ENCODE measurements at places on chromosomes 5 and 9.
A peak's percentile ranks its signal among the peaks of the same experiment; 100 is the strongest.

- H3K36me3 ChIP-seq: no peaks in the 10 kb centered on the region
- no peak overlapping the region for H3K4me3 ChIP-seq
- H3K27me3 ChIP-seq: peaks cover 2% of the 10 kb centered on the region
- H3K4me1 ChIP-seq: no peaks in the 10 kb centered on the region
- DNase-seq: no peak
These were observed 90.3 kb downstream of the ZNF474 start for GRCh38 chr5:122219436-122220166.

- H3K36me3 ChIP-seq: no peaks in the 10 kb centered on the region
- peaks cover 8% of the 10 kb centered on the region for H3K4me1 ChIP-seq
- no peaks in the 10 kb centered on the region for H3K27me3 ChIP-seq
- DNase-seq: peak; percentile 40
These were observed 16.0 kb downstream of the SLC22A5 start for GRCh38 chr5:132385326-132386105.

DNA sequence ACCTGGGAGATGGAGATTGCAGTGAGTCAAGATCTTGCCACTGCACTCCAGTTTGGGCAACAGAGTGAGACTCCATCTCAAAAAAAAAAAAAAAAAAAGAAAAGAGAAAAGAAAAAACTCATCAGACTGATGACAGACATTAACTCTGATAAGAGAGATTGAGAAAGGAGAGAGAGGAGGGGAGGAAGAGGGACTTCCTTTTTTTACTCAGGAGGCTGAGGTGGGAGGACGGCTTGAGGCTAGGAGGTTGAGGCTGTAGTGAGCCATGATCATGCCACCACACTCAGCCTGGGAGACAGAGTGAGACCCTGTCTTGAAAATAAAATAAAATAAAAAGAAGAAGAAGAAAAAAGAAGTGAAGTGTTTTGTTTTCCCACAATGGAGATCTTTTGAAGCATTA is 9.7 kb upstream of the MSMP start:
- no peaks in the 10 kb centered on the region for H3K4me1 ChIP-seq
- no peak overlapping the region for H3K4me3 ChIP-seq
- no peaks in the 10 kb centered on the region for H3K27me3 ChIP-seq
- DNase-seq: no peak
- no peaks in the 10 kb centered on the region for H3K36me3 ChIP-seq
- H3K27ac ChIP-seq: no peak overlapping the region

GRCh38 chr5:123753937-123754891 is 242.2 kb downstream of the CSNK1G3 start:
- no peaks in the 10 kb centered on the region for H3K36me3 ChIP-seq
- H3K27me3 ChIP-seq: no peaks in the 10 kb centered on the region
- H3K27ac ChIP-seq: no peak overlapping the region
- no peak overlapping the region for H3K4me3 ChIP-seq
- no peaks in the 10 kb centered on the region for H3K4me1 ChIP-seq
- no peak for DNase-seq

DNA sequence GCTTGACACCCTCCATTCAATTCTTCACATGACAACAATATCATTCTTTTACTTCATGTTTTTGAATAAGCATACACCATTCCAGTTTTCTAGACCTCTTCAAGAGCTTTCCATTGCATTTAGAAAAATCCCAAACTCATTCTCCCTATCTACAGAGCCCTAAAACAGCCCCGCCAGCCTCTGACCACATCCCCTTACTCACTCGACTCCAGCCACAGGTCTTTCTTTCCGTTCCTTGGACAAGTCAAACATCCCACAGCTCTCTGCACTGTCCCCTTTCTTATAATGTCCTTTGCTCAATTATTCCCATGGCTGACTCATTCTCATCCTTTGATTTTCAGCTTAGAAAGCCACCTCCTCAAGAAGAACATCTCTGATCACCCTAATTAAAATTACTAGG is 38.2 kb downstream of the TTC39B start:
- H3K36me3 ChIP-seq: peaks cover 4% of the 10 kb centered on the region
- no peak overlapping the region for H3K27ac ChIP-seq
- H3K27me3 ChIP-seq: no peaks in the 10 kb centered on the region
- no peak for DNase-seq
- no peak overlapping the region for H3K4me3 ChIP-seq
- no peaks in the 10 kb centered on the region for H3K4me1 ChIP-seq

- no peaks in the 10 kb centered on the region for H3K27me3 ChIP-seq
- peak overlapping the region; percentile 82 for H3K4me3 ChIP-seq
- DNase-seq: peak; percentile 52
- peaks cover 34% of the 10 kb centered on the region for H3K4me1 ChIP-seq
These were observed 779 bp downstream of the FAM13B start for GRCh38 chr5:138032028-138032571.

DNA sequence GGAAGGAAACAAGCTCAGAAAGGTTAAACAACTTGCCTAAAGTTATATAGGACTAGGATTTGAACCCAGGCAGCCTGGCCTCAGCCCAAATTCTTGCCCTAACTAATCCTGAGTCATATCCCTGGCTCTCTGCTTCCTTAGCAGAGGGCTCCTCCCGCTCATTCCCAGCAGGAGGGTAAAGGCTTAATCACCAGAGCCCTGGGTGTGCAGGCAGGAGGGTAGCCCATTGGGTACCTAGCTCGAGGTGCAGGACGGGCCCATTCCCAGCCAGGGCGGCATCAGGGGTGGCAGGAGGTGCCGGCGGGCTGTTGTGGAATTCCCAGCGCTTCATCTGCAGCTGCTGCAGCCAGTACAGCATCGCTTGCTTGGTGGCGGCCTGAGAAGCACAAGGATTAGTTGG is 3.9 kb downstream of the TBC1D2 start:
- H3K4me3 ChIP-seq: no peak overlapping the region
- H3K27ac ChIP-seq: no peak overlapping the region
- peaks cover 22% of the 10 kb centered on the region for H3K4me1 ChIP-seq

GRCh38 chr5:174514983-174515394 is 209.4 kb upstream of the MSX2 start:
- no peak for DNase-seq
- no peak overlapping the region for H3K27ac ChIP-seq
- no peaks in the 10 kb centered on the region for H3K4me1 ChIP-seq
